Heart left ventricle (tissue), 16 donors: ENCODE measurements at places on chromosomes 13 and 19. TPM values are rescaled to one million over a fixed set of nuclear protein-coding genes. Genes with fewer than 3 reads are reported as not detected.

DNA sequence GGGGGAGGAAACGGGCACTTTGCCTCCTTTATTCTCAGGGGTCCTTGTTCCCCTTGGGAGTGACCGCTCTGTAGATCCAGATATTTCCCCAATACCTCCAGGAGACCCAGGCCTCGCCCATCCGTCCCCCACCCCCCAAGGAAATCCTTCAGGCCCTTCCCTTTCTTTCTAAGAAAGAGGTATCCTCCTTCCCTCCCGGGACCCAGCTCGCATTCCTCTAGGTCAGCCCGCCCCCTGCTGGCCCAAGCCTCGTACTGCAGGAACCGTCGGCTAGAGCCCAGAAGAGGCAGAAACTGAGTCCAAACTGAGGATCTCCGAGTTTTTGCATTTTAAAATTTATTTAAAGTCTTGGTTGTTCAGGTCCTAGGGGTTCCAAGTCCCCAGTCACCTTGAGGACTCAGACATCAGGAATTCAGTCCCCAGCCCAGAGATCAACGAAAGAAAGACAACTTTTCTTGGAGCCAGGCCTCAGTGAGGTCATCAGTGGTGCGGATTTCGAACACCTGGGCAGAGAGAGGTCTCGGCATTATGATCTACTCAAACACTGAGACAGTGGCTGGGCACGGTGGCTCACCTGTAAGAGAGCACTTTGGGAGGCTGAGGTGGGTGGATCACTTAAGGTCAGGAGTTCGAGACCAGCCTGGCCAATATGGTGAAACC, 7.5 kb upstream of the LRFN1 start:
- H3K4me3 ChIP-seq, result no peak overlapping the region
- no peaks in the 10 kb centered on the region for H3K4me1 ChIP-seq
- peak; percentile 83 for DNase-seq
- H3K27ac ChIP-seq, result no peak overlapping the region

DNA sequence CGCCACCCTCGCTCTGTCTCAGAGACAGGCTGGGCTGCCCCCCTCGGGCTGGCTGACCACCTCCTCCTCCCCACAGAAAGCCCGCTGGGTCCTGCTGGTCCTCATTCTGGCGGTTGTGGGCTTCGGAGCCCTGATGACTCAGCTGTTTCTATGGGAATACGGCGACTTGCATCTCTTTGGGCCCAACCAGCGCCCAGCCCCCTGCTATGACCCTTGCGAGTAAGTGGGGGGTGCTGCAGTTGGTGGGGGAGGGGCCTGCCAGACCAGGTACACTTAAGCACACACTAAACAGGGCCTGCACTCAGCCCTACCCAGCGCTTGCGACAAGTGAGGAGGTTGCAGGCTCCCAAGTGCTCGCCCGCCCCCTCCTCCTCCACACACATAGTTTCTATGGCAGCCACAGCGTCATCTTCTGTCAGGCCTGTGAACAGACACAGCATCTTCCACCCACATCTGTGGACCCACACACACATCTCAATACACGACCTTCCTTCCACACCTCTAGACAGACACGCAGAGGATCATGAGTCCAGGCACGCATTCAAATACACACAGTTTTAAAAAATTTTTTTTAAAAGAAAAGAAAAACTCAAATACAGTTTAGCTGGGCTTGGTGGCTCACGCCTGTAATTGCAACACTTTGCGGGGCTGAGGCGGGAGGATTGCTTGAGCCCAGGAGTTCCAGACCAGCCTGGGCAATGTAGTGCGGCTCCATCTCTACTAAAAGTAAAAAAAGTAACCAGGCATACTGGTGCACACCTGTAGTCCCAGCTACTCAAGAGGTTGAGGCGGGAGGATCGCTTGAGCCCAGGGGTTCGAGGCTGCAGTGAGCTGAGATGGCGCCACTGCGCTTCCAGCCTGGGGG, 18.4 kb downstream of the PLD3 start:
- no peaks in the 10 kb centered on the region for H3K27me3 ChIP-seq
- H3K36me3 ChIP-seq, result peaks cover 56% of the 10 kb centered on the region

B3GNT3 gene
- total RNA-seq, result not detected

- DNase-seq, result no peak
- H3K27ac ChIP-seq, result no peak overlapping the region
- H3K4me3 ChIP-seq, result no peak overlapping the region
- H3K27me3 ChIP-seq, result no peaks in the 10 kb centered on the region
- no peaks in the 10 kb centered on the region for H3K36me3 ChIP-seq
These were observed 19.6 kb downstream of the TMEM150B start for GRCh38 chr19:55305491-55305890.

GRCh38 chr13:38202740-38203139, 146.9 kb upstream of the UFM1 start:
- H3K27ac ChIP-seq, result no peak overlapping the region
- no peaks in the 10 kb centered on the region for H3K4me1 ChIP-seq
- H3K27me3 ChIP-seq, result no peaks in the 10 kb centered on the region
- no peaks in the 10 kb centered on the region for H3K36me3 ChIP-seq

GRCh38 chr19:50500060-50500752, 10.8 kb downstream of the JOSD2 start:
- no peaks in the 10 kb centered on the region for H3K4me1 ChIP-seq
- H3K36me3 ChIP-seq, result no peaks in the 10 kb centered on the region
- peak overlapping the region; percentile 98 for H3K27ac ChIP-seq
- H3K27me3 ChIP-seq, result no peaks in the 10 kb centered on the region
- H3K4me3 ChIP-seq, result peak overlapping the region; percentile 53
- DNase-seq, result peak; percentile 84

GRCh38 chr19:2231621-2232221, 4.4 kb downstream of the PLEKHJ1 start:
- H3K27ac ChIP-seq, result peak overlapping the region; percentile 26
- H3K27me3 ChIP-seq, result no peaks in the 10 kb centered on the region
- no peak for DNase-seq
- H3K4me1 ChIP-seq, result peaks cover 16% of the 10 kb centered on the region
- no peaks in the 10 kb centered on the region for H3K36me3 ChIP-seq

- no peaks in the 10 kb centered on the region for H3K36me3 ChIP-seq
- peaks cover 24% of the 10 kb centered on the region for H3K4me1 ChIP-seq
- no peaks in the 10 kb centered on the region for H3K27me3 ChIP-seq
- peak overlapping the region; percentile 46 for H3K4me3 ChIP-seq
These were observed 52.9 kb downstream of the OR10H4 start for GRCh38 chr19:16001481-16002312.

SERPINE3 gene
- total RNA-seq, result not detected

DNA sequence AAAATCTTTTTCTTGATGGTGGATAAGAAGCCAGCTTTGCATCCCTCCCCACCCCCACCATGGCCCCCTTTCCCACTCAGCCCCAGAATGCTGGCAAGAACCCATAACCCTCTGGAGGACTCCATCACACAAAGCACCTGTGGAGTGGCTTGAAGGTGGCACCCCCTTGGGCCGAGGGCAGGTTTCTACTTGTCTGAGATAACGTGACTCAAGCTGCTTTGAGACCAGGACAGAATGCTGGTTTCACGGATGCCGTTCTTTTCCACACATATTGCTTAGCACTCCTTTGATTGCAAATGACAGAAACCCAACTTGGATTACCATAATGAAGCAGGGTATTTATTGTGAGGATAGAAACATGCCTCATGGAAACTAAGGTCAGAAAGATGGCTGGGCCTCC, 82.2 kb downstream of the LACC1 start:
- no peak overlapping the region for H3K27ac ChIP-seq
- no peak overlapping the region for H3K4me3 ChIP-seq
- H3K27me3 ChIP-seq, result no peaks in the 10 kb centered on the region
- no peaks in the 10 kb centered on the region for H3K4me1 ChIP-seq
- no peaks in the 10 kb centered on the region for H3K36me3 ChIP-seq

- peak; percentile 69 for DNase-seq
- peak overlapping the region; percentile 47 for H3K4me3 ChIP-seq
- no peaks in the 10 kb centered on the region for H3K4me1 ChIP-seq
These were observed 46.3 kb downstream of the ZNF724 start for GRCh38 chr19:23203841-23204344.

DMWD gene
- 68.7 TPM for total RNA-seq

KIR3DL2 gene
- total RNA-seq, result not detected

DNA sequence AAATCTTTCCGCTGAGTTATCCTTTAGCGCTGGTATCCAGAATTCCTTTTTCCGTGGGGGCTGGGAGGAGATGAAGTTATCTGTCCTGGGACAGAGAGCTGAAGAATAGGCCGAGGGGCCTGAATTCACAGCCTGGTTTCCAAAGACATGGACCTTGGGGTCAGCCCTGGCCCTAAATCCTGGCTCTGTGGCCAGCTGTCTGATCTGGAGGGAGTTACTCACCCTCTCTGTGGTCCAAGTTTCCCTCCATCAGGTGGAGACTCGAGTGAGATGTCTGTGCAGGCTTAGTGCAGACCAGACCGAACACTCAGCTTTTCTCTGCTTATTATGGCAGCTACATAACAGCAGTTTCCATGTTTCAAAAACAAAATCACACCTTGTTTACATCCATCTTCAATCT, 59.6 kb downstream of the CDADC1 start:
- H3K27ac ChIP-seq, result peak overlapping the region; percentile 50
- H3K4me3 ChIP-seq, result no peak overlapping the region
- peak; percentile 59 for DNase-seq
- H3K4me1 ChIP-seq, result peaks cover 33% of the 10 kb centered on the region

- H3K36me3 ChIP-seq, result no peaks in the 10 kb centered on the region
- H3K27me3 ChIP-seq, result no peaks in the 10 kb centered on the region
- DNase-seq, result peak; percentile 93
- H3K4me3 ChIP-seq, result peak within 1 kb of the TSS; percentile 61
These were observed at the start of gene ZNF90 for GRCh38 chr19:20077791-20078463. TSS of gene ZNF90 (plus strand) at chr19:20078000. CDS start at chr19:20078133, 133 bp downstream.

KIR2DL1 gene
- not detected for total RNA-seq

SYCN gene
- not detected for total RNA-seq
